ENCODE measurements at places on chromosomes 7 and 10.
A peak's percentile ranks its signal among the peaks of the same experiment; 100 is the strongest.

GRCh38 chr10:121080281-121080891 lies 229.2 kb downstream of the WDR11 start:
- no peaks in the 10 kb centered on the region for H3K4me1 ChIP-seq
- no peak overlapping the region for H3K27ac ChIP-seq
- no peak for DNase-seq
- peaks cover 9% of the 10 kb centered on the region for H3K27me3 ChIP-seq
- H3K4me3 ChIP-seq, result no peak overlapping the region

DNA sequence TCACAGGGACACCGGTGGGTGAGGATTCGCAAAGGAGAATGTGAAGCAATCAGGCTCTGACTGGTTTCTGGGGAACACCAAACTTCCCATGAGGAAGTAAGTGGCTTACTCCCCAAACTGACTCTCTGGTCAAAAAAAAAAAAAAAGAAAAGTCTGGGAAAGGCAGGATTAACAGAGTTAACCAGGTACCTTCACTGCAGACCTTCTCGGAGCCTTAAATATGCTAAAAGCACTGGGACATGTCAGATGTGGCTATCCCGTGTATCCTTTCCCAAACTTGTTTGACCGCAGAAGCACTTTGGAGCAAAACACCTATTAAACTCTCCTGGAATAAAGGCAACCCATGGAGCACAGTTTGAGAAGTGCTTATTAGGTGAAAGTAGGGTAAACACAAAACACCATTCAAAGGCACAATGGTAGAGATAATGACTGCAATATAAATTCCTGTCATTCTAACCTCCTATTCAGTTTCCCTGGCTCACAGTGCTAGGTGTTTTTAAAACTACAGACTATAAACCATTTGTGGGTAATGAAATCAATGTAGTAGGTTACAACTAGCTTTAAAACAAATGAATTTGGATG lies 44.1 kb upstream of the MXI1 start:
- H3K36me3 ChIP-seq, result no peaks in the 10 kb centered on the region
- H3K4me3 ChIP-seq, result no peak overlapping the region
- no peak overlapping the region for H3K27ac ChIP-seq
- DNase-seq, result no peak
- H3K4me1 ChIP-seq, result peaks cover 5% of the 10 kb centered on the region

- peaks cover 37% of the 10 kb centered on the region for H3K4me1 ChIP-seq
- peak; percentile 70 for DNase-seq
- H3K27me3 ChIP-seq, result no peaks in the 10 kb centered on the region
- H3K27ac ChIP-seq, result peak overlapping the region; percentile 92
- H3K36me3 ChIP-seq, result no peaks in the 10 kb centered on the region
- peak overlapping the region; percentile 90 for H3K4me3 ChIP-seq
Observed at GRCh38 chr10:91798649-91799611, 704 bp downstream of the TNKS2 start.

GRCh38 chr7:44772867-44773266 lies 23.6 kb upstream of the PPIA start:
- no peak overlapping the region for H3K4me3 ChIP-seq
- peaks cover 13% of the 10 kb centered on the region for H3K27me3 ChIP-seq
- DNase-seq, result no peak
- H3K36me3 ChIP-seq, result peaks cover 1% of the 10 kb centered on the region

- no peaks in the 10 kb centered on the region for H3K36me3 ChIP-seq
- H3K27me3 ChIP-seq, result no peaks in the 10 kb centered on the region
- no peak overlapping the region for H3K27ac ChIP-seq
- H3K4me1 ChIP-seq, result no peaks in the 10 kb centered on the region
- DNase-seq, result no peak
Observed at GRCh38 chr10:110160522-110160921, 46.9 kb upstream of the MXI1 start.

DNA sequence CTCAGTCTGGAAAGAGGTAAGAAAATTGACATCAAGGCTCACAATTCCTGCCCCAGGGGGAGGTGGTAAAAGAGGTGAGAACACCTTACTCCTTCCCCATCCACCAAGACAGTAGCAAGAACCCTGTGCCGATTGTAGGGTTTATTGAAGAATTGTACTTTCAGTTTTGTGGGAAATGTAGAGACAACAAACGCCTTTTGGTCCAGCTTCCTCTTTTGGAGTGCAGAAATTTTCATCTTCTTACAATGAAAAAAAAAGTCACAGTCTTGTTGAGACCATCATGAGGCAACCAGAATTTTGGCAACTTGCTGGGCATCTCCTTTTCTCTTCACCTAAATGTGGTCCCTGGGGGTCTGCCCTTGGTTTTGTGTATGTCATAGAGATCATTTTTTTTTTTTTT lies 217.7 kb downstream of the TMEM178B start:
- H3K4me3 ChIP-seq, result no peak overlapping the region
- H3K4me1 ChIP-seq, result no peaks in the 10 kb centered on the region
- DNase-seq, result no peak
- H3K27me3 ChIP-seq, result no peaks in the 10 kb centered on the region

- peaks cover 12% of the 10 kb centered on the region for H3K4me1 ChIP-seq
- peak overlapping the region; percentile 68 for H3K4me3 ChIP-seq
- H3K27me3 ChIP-seq, result peaks cover 60% of the 10 kb centered on the region
- no peaks in the 10 kb centered on the region for H3K36me3 ChIP-seq
- DNase-seq, result no peak
Observed at GRCh38 chr10:117540640-117541404, 1.7 kb upstream of the EMX2 start.

- H3K4me3 ChIP-seq, result peak overlapping the region; percentile 40
- no peaks in the 10 kb centered on the region for H3K36me3 ChIP-seq
- H3K27me3 ChIP-seq, result no peaks in the 10 kb centered on the region
- DNase-seq, result no peak
- H3K4me1 ChIP-seq, result peaks cover 13% of the 10 kb centered on the region
- peak overlapping the region; percentile 65 for H3K27ac ChIP-seq
Observed at GRCh38 chr7:47807756-47808155, 140.5 kb downstream of the PKD1L1 start.

DNA sequence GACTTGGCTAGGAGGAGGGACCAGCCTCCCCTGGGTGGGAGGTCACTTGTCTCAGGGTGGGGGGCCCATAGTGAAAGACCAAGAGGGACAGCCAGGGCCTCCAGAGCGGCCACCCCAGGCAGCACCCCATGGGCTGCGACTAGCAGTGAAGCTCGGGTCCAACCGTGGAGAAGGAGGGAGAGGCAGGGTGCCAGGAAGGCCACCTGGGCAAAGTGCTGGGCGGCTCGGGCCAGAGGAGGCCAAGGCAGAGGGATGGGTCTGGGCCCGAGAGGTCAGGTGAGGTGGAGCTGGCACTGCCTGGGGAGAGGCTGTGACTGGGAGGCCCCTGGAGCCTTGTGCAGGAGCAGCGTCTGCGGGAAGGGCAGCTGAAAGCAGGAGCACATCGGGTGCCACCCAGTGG lies 41.8 kb downstream of the CLRN3 start:
- peaks cover 13% of the 10 kb centered on the region for H3K27me3 ChIP-seq
- no peaks in the 10 kb centered on the region for H3K36me3 ChIP-seq
- H3K27ac ChIP-seq, result no peak overlapping the region
- no peaks in the 10 kb centered on the region for H3K4me1 ChIP-seq
- H3K4me3 ChIP-seq, result no peak overlapping the region

DNA sequence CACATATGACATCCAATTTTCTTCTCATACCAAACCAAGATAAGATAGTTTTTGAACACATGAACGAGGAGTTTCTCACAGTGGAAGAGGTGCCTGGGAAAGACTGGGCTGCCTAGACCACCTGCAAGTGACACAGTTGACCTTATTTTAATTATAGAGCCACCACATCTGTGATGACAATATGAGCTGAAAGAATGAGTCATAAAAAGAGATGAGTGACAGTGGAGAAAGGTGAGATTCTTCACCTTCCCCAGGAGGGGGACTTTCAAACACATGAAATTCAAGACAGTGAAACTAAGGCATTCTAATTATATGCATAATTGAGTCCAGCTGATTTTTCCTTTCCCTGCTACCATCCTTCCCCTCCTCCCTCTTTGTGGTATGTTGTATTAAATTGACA lies 475.5 kb downstream of the NXPH1 start:
- H3K27me3 ChIP-seq, result no peaks in the 10 kb centered on the region
- H3K4me1 ChIP-seq, result no peaks in the 10 kb centered on the region
- H3K36me3 ChIP-seq, result no peaks in the 10 kb centered on the region

GRCh38 chr10:98861962-98862361 lies 373.7 kb downstream of the HPSE2 start:
- no peak overlapping the region for H3K4me3 ChIP-seq
- no peaks in the 10 kb centered on the region for H3K27me3 ChIP-seq
- H3K36me3 ChIP-seq, result no peaks in the 10 kb centered on the region
- no peak overlapping the region for H3K27ac ChIP-seq
- DNase-seq, result no peak
- H3K4me1 ChIP-seq, result no peaks in the 10 kb centered on the region

DNA sequence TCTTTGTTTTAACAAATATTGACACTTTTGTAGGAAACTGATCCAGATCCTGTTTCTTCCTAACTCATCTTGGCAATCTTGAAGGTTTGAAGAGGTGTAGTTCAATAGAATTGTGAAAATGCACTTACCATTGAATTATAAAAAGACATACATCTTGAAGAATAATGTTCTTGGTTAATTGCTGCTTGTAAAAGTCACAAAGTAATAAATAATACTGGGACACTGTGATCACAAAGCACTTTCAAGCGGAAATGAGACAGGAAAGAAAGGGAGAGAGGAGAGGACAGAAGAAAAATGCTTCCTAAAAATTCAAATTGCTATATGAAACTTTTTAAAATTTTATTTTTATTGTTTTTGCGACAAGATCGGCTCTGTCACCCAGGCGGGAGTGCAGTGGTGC lies 15.2 kb upstream of the NFE2L3 start:
- H3K27me3 ChIP-seq, result no peaks in the 10 kb centered on the region
- no peak overlapping the region for H3K4me3 ChIP-seq
- no peak for DNase-seq
- H3K27ac ChIP-seq, result no peak overlapping the region

DNA sequence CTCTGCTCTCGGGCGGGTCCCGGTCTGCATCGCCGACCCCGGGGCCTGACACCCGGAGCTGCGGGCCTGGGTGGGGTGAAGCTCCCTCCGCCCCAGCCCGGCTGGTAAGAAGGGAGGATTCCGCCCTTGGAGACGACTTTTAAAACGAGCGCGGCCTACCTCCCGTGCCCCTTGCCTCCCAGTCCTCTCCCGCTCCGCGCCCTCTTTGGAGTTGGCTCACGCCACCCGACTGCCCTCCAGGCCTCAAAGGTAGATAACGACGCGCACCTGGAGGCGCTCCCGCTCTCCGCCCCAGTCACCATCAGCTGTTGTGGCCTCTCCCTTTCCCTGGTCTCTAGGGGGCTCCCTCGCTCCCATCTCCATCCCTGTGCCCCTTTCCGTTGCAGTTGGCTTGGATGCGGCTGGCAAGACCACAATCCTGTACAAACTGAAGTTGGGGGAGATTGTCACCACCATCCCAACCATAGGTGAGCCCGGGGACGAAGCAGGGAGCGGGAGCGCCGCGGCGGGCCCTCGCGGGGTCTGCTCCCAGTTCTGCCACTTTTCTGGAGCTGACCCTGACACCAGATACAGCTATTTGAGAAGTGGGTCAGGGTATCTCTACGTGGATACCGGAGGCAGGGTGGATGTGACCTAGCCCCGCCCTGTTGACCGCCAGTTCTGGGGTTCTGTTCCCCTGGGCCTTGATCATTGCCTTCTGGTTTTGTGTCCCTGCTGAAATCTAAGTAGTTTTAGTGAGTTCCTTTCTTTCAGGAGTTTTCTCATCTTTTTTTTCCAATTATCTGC lies 679 bp downstream of the ARF5 start:
- peak; percentile 78 for DNase-seq
- peaks cover 20% of the 10 kb centered on the region for H3K36me3 ChIP-seq

- no peak overlapping the region for H3K4me3 ChIP-seq
- no peaks in the 10 kb centered on the region for H3K27me3 ChIP-seq
- H3K27ac ChIP-seq, result no peak overlapping the region
Observed at GRCh38 chr7:30148951-30149459, 14.2 kb downstream of the MTURN start.

GRCh38 chr7:122975341-122975740 lies 20.2 kb downstream of the TAS2R16 start:
- no peak overlapping the region for H3K4me3 ChIP-seq
- H3K4me1 ChIP-seq, result no peaks in the 10 kb centered on the region
- no peaks in the 10 kb centered on the region for H3K36me3 ChIP-seq
- no peak overlapping the region for H3K27ac ChIP-seq
- DNase-seq, result no peak
- no peaks in the 10 kb centered on the region for H3K27me3 ChIP-seq

DNA sequence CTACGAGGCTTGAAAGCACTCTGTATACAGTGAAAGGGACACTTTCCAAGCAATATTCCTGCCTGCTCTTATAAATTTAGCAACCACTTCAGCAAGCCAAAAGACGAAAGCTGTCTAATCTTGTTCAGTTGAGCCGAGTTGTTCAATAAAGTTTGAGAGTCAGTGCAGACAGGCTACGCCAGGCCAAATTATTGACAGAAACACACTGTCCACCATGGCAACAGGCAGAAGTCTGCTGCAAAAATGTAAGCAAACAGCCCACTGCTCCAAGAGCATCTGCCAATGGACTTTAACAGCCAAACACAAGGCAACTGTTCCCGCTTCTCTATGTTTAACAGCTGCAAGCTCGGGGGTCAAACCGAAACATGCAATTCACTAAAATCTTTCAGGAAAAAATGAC lies 85.7 kb downstream of the GLI3 start:
- H3K4me1 ChIP-seq, result peaks cover 4% of the 10 kb centered on the region
- no peaks in the 10 kb centered on the region for H3K27me3 ChIP-seq
- no peak overlapping the region for H3K4me3 ChIP-seq
- H3K36me3 ChIP-seq, result no peaks in the 10 kb centered on the region
- H3K27ac ChIP-seq, result no peak overlapping the region
- no peak for DNase-seq

GRCh38 chr7:149459201-149459539 lies 1.7 kb downstream of the ZNF777 start:
- no peak for DNase-seq
- no peaks in the 10 kb centered on the region for H3K27me3 ChIP-seq
- H3K4me1 ChIP-seq, result no peaks in the 10 kb centered on the region

DNA sequence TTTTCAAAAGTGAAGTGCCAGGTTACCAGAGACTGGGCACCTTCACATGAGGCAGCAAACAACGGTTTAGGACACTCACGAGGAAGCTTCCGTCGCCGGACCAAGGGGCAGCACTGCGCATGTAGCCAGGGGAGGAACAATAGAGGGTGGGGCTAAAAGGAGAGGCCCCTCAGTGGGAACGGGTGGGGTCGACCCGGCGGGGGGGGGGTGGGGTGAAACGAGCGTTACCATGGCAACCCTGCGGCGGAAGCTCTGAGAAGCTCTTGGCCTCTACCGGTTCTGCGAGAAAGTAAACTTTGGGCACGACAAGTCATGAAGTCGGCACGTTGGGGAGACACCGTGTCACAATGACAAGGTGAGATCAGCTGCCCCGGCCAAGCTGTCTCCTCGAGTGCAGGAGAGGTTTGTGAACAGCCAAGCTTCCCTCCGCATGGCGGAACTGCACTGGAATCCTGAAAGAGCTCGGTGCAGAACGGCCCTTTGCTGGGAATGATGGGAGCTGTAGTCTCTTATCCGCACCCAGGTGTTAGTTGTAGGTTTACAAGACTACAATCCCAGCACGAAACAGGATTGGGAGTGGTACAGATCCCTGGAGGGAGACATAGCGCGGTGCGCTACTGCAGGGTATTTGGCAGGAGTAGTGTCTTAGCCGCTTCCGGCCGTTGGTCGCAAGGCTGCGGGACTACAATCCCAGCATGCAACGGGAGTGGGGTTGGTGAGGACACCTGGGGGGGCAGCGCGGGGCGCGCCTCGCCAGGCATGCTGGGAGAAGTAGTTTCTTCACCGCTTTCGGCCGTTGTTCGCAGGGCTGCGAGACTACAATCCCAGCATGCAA lies 72.8 kb upstream of the ZNF722 start:
- peaks cover 12% of the 10 kb centered on the region for H3K4me1 ChIP-seq
- peak overlapping the region; percentile 58 for H3K4me3 ChIP-seq

GRCh38 chr10:78505657-78506056 lies 472.0 kb downstream of the RPS24 start:
- no peak for DNase-seq
- peaks cover 21% of the 10 kb centered on the region for H3K4me1 ChIP-seq
- no peaks in the 10 kb centered on the region for H3K36me3 ChIP-seq
- H3K4me3 ChIP-seq, result no peak overlapping the region
- H3K27ac ChIP-seq, result no peak overlapping the region

Measured in tibial artery (tissue), 4 donors.